ENCODE measurements at places on chromosomes 3 and 15.
A peak's percentile ranks its signal among the peaks of the same experiment; 100 is the strongest.

- DNase-seq = no peak
Measured at GRCh38 chr15:33314069-33314468, 3.3 kb downstream of the RYR3 start.

GRCh38 chr3:134325061-134325705 is 49.1 kb downstream of the AMOTL2 start:
- DNase-seq = no peak

GRCh38 chr3:3089017-3089416 is 21.2 kb downstream of the IL5RA start:
- DNase-seq = no peak

DNA sequence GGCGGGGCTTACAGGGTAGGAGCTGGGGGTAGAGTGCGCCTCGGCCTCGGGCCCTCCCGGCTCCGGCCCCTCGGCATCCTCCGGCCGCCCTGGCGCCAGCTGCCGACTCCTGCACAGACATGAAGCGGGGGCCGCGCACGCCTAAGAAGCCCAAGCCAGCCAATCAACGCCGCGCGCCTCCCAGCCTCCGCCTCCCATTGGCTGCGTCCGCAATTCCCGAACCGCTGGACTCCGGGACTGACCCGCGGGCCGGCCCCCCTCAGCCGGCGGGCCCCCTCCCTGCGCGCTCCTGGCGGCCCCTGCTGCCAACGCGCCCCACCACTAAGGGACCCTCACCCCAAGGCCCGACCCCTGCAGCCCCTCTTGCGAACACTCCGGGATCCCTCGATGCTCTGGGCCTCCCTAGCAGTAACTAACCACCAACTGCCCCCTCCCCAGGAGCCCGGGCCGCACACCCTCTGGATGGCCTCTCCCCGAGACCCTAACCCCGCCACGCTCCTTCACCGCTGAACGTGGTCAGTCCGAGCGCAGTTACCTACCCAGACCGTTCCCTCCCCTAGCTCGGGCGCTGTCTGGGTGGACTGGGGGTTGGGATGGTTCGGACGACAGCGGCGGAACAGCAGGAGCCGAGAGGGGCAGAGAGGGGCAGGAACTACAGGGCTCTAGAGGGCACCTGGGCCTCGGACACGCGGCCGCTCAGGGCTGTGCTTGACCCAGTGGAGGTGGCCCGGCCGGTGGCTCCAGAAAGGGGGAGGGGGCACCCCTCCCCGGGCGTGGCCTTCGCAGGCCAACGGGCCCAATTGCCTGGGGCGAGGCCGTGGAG is 5.0 kb downstream of the GATA2 start:
- peak; percentile 96 for DNase-seq

DNA sequence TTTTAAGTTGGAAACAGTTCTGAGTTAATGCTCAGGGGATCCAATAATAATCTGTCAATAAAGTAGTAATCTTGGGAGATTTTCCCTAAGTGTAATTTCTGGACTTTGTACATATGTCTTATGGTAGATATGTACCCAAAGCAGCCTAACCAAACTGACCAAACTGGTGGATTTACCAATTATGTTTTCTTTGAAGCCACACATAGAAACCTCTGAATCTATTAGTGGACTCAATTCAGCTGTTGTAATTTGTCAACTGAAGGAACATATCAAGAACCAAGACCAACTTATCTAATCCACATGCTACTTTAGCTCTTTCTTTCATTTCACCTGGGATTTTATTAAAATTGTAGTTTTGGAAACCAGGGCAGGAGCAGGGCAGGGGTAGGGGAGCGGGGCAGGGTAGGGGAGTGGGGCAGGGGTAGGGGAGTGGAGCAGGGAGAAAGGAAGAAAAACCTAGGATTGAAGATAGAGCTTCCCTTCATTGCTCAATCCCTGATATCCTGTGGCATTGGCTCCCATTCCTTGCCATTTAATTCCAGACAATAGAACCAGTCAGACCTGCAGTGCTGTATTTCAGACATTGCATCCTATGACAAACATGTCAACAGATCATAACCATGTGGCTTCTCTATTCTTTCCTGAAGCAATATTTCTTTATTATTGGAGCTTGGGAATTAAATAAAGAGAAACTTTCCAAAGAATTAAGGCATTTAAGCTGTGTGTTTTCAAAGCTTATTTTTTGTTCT is 101.8 kb downstream of the NFKBIZ start:
- peak; percentile 55 for DNase-seq

- DNase-seq = no peak
Measured at GRCh38 chr15:80020731-80021130, 38.7 kb upstream of the ZFAND6 start.

DNA sequence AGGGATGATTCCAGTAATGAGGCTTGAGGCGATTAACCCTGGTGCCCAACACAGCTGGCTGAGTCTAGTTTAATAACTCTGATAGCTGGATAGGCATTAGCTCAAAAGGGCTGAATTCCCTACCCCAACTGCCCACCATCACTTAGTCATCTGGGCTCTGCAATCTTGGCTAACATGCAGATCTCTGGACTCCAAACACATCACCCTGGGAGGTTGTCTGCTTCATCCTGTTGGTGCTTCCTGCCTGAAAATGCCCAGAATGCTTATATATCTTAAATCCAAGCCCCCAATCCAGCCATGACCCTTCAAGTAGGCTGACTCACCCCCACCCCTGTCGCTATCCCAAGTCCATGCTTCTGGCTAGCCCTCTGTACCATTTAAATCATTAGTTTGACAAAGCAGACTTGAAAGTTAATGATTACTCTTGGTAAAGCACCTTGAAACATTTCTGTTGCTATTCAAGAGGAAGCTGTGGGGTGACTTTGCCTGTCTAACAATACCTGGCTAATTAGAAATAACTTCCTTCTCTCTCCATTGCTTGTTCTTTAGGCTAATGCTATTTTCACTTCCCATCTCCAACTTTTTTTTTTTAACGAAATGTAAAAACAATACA is 107.0 kb upstream of the RORA start:
- no peak for DNase-seq

GRCh38 chr3:23845326-23846216 is 39.8 kb downstream of the UBE2E1 start:
- DNase-seq = no peak

DNA sequence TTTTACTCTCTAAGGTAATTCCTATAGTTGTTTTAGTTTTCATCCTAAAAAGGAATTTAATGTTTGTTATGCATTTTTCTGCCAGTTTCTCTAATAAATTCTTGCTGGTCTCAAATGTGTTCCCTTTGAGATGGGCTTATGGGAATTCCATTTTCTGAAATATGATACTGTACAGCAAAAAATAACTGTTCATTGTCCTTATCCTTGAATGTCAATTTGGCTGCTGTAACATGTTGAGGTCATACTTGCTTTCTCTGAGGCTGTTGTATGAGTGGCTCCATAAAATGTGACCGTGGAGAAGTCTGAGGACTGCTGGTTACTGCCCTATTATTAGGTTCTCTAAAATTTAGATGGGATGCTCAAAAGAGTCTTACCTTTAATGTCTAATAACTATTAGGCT is 266.5 kb downstream of the ADAMTS17 start:
- DNase-seq = no peak

DNA sequence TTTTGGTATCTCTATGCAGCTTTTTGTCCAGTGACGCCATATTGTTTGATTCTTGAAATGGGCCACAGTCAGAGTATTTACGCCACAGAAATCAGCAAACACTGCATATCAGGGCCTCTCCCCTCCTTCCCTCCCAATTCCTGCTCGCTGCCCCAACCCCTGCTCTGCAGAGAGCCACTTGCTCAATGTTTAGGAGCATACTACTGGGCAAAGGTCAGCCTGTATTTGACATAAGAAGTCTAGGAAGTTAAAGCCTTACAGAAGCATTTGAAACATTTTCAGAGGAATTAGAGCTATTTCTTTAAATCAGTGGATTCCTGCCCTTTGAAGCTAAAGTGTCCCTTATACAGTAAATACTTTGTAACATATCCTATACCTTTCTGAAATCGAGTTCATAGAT is 17.4 kb upstream of the RARB start:
- DNase-seq = no peak

DNA sequence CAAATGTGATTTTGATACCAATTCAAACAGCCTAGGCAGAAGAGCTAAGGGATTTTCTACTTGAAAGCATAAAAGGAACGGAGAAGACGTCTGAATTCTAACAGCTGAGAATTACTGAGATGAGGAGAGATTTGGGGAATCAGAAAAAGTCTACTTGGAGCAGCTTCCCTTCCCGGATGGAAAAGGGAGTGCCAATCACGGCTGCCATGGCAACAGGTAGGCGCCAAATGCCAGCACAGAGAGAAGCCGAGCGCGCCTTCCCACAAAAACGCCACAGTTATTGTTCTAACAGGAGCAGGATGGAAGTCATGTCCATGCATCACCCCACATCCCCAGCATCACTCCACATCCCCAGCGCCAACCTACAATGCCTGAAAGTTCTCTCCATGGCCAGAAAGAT is 63.5 kb upstream of the PRR20G start:
- no peak for DNase-seq

DNA sequence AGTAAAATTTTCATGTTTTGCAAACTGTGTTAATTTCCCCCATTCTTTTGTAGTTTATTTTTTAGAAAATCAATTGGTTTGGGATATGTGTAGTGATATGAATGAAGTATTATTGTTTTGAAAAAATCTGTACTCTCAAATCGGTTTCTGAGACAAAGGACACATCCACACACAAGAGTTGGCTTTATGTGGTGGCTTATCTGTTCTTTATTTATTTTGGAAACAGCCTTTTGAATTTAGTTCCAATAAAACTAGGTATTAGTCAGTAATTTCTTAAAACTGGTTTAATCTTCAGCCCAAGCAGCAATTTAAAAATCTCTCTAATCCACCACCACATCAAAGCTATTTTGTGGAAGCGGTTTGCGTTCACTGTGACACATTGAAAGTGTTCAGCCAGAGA is 741.5 kb upstream of the GRM7 start:
- no peak for DNase-seq

GRCh38 chr3:25177041-25177440 is 251.0 kb upstream of the RARB start:
- DNase-seq = no peak

GRCh38 chr3:129231331-129232119 is 17.9 kb upstream of the COPG1 start:
- no peak for DNase-seq

DNA sequence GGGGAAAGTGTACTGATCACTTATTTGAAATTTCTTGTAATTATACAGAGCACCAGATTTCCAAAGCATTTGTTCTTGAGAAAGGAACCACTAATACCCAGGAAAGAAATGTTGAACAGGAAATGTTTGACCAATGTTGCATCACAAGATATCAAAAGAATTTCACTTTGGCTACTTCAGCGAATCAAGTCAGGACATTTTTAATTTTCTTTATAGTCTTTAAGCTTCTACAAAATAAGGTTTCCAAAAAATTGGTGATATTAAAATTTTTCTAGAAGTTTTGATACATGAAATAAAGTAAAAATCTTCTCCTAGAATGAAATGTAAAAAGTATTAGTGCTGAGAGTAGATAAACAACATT is 421.9 kb downstream of the MECOM start:
- DNase-seq = no peak

DNA sequence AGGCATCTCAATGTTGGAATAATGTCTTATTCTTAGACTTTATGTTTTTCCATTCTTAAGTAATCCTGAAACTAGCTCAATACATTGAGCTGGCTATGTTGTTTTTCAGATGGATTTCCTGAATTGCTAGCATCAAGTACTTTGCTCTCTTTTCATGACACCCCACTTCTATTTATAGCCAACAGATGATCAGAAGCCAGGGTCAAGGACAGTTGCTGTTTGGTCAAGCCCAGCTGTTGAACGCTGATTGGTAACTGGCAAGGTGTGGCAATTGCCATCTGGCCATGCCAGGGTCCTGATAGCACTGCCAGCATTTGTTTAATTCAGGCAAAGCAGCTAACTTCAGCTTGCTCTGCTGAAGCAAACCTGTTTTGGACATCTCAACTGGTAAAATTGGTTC is 46.2 kb upstream of the PLCL2 start:
- DNase-seq = no peak

- DNase-seq = peak; percentile 42
Measured at GRCh38 chr3:193605876-193606275, 12.9 kb downstream of the OPA1 start.

- no peak for DNase-seq
Measured at GRCh38 chr3:123320221-123320620, 118.5 kb downstream of the SEC22A start.

DNA sequence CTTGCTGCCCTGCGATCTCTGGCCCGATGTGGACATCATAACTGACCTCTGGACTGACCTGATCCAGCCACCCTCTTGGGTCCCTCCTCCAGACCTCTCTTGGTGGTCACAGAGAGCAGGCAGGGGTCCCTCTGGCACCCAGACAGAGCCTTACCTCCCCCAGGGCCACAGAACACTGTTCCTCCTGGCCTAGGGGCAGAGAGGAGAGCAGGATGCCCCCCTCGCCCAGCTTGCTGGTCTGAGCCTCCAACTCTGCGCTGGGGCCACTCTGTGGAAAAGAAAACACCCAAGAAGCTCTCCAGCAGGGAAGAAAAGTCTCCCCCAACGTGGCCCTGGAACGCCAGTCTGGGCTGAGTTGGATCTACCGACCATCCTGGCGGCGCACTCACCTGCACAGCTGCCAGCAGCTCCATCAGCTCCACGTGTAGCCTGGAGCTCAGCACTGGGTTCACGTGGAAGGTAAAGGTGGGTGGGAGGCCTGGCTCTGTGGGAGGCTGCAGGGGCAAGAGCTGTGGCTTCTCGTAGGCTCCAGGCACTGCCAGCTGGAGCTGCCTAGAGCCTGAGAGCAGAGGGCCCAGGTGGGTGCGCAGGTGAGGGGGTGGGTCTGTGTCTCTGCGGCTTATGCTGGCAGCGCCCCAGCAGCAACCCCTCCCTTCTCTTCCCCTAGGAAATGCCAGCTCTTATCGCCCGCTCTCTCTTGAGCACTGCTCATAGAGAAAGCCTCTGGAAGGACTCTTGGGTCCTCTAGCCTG is 6.0 kb downstream of the PLA2G4F start:
- DNase-seq = no peak

DNA sequence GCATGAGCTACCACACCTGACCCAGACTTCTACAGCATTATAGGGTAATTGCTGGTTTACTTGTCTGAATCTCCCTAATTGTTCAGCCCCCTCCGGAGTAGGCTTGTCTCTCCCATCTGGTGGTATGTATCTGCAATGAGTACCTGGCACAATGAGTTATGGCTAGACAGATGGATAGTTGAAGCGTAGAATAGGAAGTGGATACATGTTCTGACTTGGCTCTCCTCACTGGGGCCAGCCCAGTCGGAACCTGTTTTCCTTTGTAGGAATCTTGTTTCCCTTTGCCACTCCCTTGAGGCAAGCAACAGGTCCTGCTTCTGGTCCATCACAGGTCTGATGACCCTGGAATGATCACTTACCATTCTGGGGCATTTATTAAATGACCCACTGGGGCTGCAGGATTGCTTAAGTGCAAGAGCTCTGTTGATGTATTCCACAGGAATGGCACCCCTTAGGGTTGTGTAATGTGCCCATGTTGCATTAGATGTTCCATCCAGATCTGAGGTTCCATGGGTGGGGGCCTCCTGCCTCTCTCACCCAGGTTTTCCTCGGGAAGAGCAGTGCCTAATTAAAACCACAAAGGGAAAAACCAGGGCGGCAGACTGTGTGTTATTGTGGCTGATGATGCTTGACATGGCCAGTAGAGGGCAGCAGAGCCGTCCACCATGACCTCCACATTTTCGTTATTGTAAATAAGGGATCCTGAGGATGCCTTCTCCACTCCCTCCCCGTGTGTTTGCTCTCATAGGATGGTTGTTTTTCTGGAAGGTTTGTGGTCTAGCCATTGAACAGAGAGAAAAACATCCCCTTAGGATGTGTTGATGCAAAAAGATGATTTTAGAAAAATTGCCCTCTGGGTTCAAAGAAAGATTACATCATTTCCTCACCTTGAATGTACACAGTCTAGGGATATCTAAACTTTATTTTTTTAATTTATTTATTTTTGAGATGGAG is 58.0 kb downstream of the CMTM8 start:
- DNase-seq = peak; percentile 40

GRCh38 chr3:123287962-123288302 is 86.2 kb downstream of the SEC22A start:
- DNase-seq = no peak

Measured in prostate gland (tissue), 2 donors.